Tongue (tissue), 3 donors: ENCODE measurements at places on chromosomes 4 and X.

DNA sequence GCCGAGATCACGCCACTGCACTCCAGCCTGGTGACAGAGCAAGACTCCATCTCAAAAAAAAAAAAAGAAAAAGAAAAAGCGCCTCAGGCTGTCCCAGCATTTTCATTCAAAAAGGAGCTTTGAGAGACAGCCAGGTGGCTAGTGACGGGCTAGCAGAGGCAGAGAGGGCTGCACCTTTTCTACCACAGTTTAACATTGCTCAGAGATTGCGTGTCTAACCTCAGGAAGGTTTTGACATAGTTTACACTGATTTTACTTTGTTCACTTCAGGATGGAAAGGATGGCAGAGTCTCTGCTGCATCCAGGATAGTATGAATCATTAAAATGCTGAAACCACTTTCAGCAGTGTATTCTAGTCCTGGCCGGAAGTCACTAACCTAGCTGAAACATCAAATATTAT, 28.1 kb downstream of the ZFP42 start:
- no peak for DNase-seq

- DNase-seq = no peak
Measured at GRCh38 chr4:2304877-2305561, 43.1 kb upstream of the MXD4 start.

GRCh38 chr4:146435962-146436361, 85.8 kb downstream of the SLC10A7 start:
- peak; percentile 3 for DNase-seq

GRCh38 chr4:77092975-77093374, 17.2 kb upstream of the CCNI start:
- DNase-seq = no peak

GRCh38 chrX:54807524-54808108, at the start of gene MAGED2:
Gene MAGED2, plus strand, starts transcription at chrX:54807745. Its CDS starts 1,587 bp downstream, at chrX:54809332.
- DNase-seq = peak; percentile 86

GRCh38 chr4:72194046-72194445, 162.2 kb downstream of the NPFFR2 start:
- DNase-seq = no peak

- DNase-seq = no peak
Measured at GRCh38 chr4:125262502-125262901, 52.3 kb upstream of the FAT4 start.
